ENCODE measurements at places on chromosomes 4 and X. TPM values are rescaled to one million over a fixed set of nuclear protein-coding genes. Genes with fewer than 3 reads are reported as not detected.

DNA sequence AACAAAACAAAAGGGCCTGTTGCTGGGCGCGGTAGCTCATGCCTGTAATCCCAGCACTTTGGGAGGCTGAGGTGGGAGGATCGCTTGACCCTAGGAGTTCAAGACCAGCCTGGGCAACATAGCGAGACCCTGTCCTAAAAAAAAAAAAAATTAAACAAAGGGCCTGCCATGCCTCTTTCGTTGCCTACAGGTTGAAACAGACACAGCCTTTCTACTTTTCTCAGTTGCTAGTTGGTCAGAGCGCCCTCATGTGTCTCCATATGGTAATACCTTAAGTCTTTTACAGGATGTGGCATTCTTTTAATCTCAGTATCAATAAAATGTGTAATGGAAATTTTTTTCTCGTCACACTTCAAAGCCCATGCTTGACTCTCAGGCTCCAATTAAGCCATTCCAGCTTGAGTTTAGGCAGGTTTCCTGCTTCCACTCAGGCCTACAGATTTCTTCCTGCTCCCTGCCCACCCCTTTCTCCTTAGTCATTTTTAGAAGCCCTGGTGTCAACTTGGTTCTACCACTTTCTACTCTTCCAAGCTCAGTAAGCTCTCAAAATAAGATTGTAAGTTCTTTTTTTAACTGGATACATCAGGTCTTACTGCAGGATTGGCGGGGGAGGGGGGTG lies 4.6 kb upstream of the SOWAHD start:
- H3K27ac ChIP-seq, result no peak overlapping the region
- H3K27me3 ChIP-seq, result no peaks in the 10 kb centered on the region
- no peaks in the 10 kb centered on the region for H3K4me1 ChIP-seq
- DNase-seq, result peak; percentile 27
- H3K36me3 ChIP-seq, result no peaks in the 10 kb centered on the region

DNA sequence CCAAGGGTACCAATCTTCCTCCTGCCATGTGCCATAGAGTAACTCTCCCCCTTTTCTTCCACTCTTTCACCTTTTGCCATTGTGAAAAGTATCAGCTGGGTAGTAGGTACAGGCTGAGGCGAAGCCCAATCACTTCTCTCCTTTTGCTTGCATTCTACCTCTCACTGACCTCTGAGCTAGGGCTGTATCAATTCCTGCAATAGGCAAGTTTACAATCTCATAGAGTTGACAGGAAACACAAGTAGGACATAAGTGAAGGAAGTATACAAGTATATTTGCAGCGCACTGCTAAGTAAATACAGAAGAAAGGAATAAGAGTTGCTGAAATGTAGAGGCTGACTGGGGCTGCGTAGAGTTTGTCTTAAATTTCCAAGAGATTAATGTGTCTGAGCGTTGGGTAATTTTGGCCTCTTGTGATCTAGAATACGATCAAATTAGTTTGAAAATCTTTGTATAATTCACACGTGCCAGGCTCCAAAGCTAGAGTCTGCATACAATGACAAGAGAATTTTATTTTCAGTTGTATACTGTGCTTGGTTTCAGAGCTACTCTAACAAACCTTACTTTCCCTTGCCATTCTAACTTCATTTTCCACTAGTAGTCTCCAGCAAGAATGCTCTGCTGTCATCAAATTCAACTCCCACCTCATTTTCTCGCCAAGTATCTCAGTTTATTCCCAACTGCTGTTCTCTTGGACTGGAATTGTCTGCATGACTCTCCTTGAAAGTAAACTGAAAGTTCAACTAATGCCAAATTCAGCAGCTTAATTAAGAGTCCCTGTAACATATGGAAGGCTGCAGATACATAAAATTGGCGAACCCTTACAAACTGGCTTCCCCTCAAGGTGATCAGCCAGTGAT lies 90.3 kb downstream of the ATP11C start:
- H3K36me3 ChIP-seq, result peaks cover 9% of the 10 kb centered on the region
- H3K27me3 ChIP-seq, result no peaks in the 10 kb centered on the region
- no peak overlapping the region for H3K4me3 ChIP-seq
- no peak overlapping the region for H3K27ac ChIP-seq
- peaks cover 12% of the 10 kb centered on the region for H3K4me1 ChIP-seq

GRCh38 chr4:122536001-122536400 lies 79.5 kb upstream of the IL2 start:
- no peaks in the 10 kb centered on the region for H3K4me1 ChIP-seq
- H3K4me3 ChIP-seq, result no peak overlapping the region
- no peaks in the 10 kb centered on the region for H3K36me3 ChIP-seq
- no peak for DNase-seq

Gene ARHGAP36
- not detected for total RNA-seq
